ENCODE measurements at places on chromosomes 5 and 9.
A peak's percentile ranks its signal among the peaks of the same experiment; 100 is the strongest.

GRCh38 chr5:6737043-6737941, 24.1 kb downstream of the TENT4A start:
- DNase-seq = no peak

GRCh38 chr5:159386028-159386711, 55.9 kb upstream of the IL12B start:
- DNase-seq = no peak

DNA sequence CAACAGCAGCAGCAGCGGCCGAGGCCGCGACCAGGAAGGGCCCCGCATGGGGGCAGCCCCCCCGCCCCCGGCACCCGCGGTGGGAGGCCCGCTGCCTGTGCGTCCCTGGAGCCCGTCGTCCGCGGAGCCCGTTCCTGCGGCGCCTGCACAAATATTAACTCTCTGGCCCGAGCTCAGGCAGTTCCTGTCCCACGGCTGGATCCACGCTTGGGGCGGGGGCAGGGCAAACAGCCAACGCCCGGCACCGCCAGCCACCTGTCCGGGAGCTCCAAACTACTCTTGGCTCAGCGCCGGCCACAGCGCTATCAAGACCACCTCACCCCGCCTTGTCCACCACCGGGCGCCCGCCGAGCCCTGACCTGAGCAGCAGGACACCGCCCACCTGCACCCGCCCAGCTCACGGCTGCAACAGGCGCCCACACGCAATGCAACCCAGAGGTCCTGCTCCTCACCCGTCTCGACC, at the start of gene LRRC26:
TSS of gene LRRC26 (minus strand) at position 156 of the 463 bp plus-strand sequence. CDS start at position 48, 108 bp downstream.
- DNase-seq = no peak

DNA sequence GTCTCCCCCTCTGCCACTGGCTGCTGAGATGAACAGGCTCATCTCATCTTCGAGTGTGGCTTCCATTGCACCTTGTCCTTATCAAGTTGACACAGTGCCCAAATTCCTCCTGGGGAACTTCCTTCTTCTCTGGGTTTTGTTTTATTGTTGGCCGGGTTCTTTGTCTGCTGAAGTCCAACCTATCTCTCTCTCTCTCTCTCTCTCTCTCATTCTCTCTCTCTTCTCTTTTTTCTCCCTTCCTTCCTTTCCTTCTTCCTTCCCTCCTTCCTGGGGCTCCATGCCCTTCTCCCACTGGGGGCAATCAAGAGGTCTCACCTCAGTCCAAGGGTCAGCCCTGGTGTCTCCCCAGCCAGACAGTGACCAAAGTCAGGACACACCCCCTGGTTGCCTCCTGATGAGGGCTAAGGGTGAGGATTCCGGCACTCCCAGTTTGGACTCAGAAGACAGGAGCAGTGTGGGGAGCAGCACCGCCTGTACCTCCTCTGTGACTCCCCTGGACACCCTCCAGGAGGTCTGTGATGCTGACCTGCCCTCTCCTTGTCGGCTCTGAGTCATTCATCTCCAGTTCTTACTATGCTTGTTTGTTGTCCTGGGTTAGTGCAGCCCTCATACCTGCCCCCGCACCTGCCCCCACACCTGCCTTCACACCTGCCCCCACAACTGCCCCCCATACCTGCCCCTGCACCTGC, 30.7 kb downstream of the KCNT1 start:
- DNase-seq = no peak

GRCh38 chr5:159021901-159022556, 77.7 kb downstream of the EBF1 start:
- DNase-seq = no peak

DNA sequence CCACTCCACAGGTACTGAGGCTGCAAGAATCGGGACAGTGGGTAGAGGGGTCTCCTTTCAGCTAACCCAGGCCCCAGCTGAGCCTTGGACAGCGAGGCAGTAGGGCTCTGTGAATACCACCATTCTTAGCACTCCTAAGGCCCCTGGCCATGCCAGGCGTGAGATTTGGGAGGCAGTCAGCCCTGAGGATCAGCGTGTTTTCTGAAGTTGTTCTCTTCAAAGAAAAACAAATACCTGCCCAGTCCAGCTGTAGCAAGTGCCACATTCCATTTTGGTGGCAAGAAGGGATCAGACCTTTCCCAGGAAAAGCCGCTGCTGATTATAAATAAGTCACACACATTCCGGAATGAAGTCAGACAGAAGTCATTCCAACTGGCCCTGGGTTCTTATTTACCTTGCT, 47.8 kb downstream of the RALGPS1 start:
- DNase-seq = no peak

GRCh38 chr9:3914416-3914815, 385.5 kb downstream of the GLIS3 start:
- no peak for DNase-seq

- no peak for DNase-seq
Observed at GRCh38 chr9:135260221-135261180, 173.0 kb downstream of the OLFM1 start.

DNA sequence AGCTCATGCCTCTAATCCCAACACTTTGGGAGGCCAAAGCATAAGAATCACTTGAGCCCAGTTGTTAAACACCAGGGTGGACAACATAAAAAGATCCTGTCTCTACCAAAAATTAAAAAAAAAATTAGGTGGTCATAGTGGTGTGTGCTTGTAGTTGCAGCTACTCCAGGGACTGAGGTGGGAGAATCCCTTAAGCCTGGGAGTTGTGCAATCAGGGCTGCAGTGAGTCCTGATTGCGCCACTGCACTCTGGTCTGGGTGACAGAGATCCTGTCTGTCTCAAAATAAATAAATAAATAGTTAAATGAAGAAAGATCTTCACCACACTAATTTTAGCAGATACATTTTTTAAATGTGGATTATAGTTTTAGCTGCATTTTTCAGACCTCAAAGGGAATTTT, 433.2 kb downstream of the MAT2B start:
- DNase-seq = no peak

DNA sequence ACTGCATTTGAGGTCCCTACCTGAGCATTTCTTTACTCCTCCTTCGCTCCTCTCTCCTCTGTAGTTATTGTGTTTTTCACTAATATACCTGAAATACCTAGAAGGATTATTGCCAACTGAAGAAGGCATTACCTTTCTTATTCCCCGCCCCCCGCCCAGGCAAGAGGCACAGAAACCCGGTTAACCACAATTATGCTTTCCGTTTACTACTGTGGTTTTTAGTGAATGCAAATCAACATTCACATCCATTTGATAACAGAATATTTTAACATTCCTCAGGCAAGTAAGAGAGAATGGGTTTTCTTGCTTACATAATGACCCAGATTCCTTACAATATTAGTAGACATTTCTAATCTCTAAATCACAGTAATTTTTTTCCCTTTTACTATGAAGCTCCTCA, 136.9 kb downstream of the PCSK5 start:
- peak; percentile 87 for DNase-seq

DNA sequence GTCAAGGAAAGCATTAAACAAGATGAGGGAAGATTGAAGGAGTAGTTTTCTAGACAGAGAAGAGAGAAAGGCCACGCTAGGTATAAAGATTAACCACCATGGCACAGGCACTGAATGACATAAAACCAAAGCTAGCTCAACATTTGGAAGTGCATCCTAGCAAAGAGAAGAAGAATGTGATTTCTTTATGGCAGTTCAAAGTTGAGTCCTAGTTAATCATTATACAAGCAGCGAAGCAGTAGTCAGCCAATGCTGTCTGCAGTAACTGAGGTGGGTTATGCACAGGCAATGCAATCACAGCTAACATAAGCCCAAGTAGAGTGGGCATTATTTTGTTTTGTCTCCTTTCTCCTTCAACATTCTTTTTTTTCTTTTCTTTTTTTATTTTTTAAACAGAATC, 24.0 kb upstream of the ANKRD31 start:
- no peak for DNase-seq
